T follicular helper cell (primary cell): ENCODE measurements at places on chromosomes 7 and 10.

- DNase-seq = no peak
Measured at GRCh38 chr10:27030060-27030459, 70.2 kb downstream of the ANKRD26 start.

GRCh38 chr10:114474989-114475388 lies 70.7 kb upstream of the AFAP1L2 start:
- DNase-seq = no peak

GRCh38 chr7:46357290-46357689 lies 436.2 kb upstream of the IGFBP3 start:
- no peak for DNase-seq

DNA sequence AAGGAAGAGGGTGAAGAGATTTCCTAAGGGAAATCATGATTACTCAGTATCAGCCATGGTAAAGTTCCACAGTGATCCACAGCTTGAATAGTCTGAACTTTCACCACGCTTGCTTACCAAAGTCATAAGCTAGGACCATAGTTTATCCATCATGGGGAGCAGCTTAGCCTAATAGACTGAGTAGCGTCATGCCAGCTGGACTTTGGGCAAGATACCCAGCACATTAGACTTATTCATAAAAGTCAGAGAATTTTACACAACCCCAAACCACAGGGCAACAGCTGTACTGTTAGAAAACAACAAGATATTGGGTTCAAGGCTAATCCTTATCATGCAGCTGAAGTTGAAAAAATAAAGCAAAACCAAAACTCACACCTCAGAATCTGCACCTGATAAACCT lies 491.0 kb downstream of the XPNPEP1 start:
- DNase-seq = no peak

DNA sequence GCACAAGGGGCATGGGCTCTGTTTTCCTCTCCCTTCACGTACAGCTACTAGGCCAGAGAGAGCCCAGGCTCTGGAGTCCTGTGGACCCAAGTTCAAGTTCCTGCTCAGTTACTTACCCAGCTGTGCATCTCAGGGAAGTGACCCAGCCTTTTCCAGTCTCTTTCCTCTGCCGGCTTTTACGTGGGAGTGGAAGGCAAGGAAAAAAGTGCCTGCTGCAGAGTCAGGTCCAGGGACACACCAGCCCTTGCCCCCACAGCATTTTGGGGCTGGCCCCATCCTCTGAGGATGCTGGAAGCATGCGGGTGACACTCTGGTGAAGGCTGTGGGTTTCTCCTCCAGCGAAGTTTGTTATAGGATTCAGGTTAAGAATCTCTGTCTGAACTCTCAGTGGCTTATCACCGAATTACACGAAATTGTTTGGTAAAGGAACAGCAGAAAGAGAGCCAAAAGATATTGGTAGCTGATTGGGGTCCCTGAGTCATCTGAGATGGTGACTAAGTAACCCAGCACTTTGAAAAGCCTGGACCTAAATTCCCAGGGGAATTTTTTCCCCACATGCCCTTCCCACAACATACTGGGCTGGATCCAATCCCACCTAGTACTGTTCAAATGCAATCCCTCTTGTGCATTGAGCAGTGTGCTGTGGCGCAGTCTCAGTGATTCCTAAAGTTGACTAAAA lies 424.3 kb downstream of the RPS24 start:
- no peak for DNase-seq

DNA sequence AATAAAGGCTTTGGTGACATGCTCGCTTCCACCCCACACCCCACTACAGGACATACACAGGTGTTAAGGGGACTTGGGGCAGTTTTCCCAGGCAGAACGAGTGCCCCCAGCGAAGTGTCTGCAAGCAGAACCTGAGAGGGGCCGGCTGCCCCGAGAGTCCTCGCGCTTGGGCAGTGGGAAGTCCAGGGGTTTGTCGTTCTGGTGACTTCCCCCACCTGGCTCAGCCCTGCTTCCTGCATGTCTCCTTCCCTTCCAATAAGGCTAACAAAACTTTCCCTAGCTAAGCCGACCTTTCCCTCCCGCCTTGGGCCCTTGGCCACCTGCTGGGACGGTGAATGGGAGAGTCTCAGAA lies 916 bp downstream of the VWA2 start:
- no peak for DNase-seq

DNA sequence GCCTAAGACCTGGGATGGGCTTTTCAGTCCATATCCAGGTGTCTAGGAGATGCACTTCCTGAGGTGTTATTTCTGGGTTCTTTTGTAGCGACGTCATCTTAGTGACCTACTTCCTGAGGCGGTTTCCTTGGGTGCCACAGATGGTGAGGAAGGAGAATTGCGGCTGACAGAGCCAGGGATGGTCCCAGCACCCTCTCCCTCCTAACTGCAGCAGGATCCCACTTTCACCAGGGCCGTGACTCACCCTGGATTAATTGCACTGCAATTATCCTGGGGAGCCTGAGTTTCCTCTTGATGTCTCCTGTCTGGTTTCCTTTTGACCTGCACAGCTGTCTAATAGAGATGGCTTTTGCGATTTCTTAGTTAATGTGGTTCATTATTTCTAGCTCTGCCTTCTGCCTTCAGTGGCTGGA lies 271.7 kb downstream of the TCF7L2 start:
- DNase-seq = no peak

GRCh38 chr7:14841869-14842268 lies 60.7 kb downstream of the DGKB start:
- no peak for DNase-seq

- DNase-seq = no peak
Measured at GRCh38 chr10:108567899-108568752, 1355.2 kb downstream of the XPNPEP1 start.

- DNase-seq = no peak
Measured at GRCh38 chr7:13067036-13067435, 379.6 kb downstream of the ARL4A start.

DNA sequence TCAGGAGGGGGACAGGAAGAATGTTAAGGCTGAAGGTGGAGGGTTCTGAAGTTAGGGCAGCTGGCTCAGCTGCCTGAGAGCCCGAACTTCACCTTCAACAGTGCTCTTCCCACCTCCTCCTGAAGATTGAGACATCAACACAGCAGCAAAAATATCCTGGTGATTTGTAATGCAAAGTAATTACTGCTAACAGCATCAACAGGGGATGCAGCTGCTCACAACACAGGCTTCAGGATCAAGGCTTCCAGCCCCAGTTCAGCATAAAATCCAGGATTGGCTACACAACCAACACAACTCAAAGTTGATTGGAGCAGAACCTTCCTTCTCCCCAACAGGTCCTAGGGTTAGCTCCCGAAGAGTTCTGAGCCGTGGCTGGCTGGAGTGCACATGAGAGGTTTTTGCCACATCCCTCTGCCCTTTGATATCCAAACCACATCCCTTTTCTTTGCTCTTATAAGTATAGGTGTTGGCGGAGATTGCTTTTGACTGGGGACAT lies 242.4 kb downstream of the KIAA1217 start:
- no peak for DNase-seq

DNA sequence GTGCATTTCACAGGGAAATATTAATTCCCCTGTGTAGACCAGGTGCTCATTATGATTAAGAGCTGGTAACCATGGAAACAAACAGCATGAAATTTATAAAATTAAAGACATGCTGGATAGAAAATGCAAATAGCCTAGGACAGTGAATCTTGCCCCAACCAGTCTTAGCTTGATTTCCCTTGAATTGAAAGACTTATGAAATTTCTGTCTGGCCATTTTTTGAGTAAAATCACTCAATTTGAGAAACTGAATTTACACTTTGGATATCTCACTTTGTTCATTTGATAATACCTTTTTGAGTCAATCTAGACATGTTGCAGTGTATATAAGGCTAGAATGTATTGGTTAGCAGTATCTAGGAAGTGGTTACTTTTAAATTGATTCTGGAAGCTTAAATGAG lies 4.4 kb upstream of the SMIM30 start:
- DNase-seq = no peak

- no peak for DNase-seq
Measured at GRCh38 chr10:101261702-101262101, 32.4 kb upstream of the LBX1 start.

DNA sequence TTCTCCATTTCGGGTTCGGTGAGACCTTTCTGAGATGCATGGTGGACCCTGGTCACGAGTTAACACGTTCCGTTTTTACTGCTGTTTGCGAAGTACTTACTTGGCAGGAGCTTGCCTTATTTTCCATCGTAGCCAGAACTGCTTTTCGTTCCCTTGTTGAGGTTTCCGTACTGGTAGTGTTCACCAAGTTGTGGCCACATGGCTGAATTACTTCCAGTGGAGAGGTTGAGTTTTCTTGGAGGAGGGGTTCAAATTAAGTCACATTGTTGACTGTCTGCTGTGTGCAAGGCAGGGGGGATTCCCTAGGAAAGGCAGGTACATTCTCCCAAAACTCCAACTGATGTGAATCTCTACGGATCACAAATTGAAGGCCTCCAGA lies 4.0 kb downstream of the MXI1 start:
- no peak for DNase-seq

DNA sequence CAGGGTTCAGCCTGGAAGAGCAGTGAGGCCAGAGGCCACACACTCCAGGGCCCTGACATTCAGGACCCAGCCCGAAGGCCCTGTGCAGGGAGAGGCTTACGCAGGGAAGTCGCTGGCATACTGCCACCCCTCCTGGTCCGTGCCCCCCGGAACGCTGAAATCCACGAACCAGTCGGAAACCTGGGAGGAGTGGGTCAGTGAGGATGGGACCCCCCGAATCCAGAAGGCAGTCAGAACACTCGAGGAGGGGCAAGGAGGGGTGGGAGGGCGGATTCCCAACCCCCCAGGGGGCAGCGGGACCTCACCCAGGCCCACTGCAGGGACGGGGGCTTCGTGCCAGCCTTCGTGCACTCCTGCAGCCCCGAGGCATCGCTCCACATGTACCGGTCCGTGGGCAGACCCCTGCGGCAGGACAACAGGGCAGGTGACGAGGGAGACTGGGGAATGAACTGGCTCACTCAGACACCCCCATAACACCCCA lies 13.5 kb downstream of the BHLHA15 start:
- DNase-seq = no peak

GRCh38 chr7:128899392-128899791 lies 11.1 kb downstream of the KCP start:
- DNase-seq = no peak

GRCh38 chr7:107860981-107861652 lies 29.9 kb upstream of the DLD start:
- DNase-seq = no peak

DNA sequence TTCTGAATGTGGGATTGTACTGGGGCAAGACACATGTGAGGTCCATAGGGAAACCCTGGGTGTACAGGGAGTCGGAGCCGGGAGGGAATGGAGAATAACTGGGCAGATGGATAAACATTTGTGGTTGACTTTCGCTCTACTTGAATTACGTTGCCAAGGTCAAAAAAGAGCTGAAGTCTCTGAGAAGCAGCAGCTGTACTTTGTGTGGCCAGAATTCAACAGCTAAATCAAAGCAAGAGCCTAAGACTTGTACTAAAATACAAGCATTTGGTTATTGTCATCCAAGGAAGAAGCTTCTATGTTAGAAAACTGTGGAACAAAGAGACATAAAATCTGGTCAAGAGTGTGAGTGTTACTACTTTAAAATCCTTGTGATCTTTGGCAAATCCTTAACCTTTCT lies 457.2 kb downstream of the ARL4A start:
- no peak for DNase-seq

GRCh38 chr7:53422291-53422690 lies 386.9 kb downstream of the POM121L12 start:
- no peak for DNase-seq

- no peak for DNase-seq
Measured at GRCh38 chr10:70119623-70120022, 13.0 kb downstream of the AIFM2 start.

- no peak for DNase-seq
Measured at GRCh38 chr10:64396105-64396708, 875.0 kb downstream of the REEP3 start.

- no peak for DNase-seq
Measured at GRCh38 chr10:62482581-62482980, 108.4 kb downstream of the ZNF365 start.

DNA sequence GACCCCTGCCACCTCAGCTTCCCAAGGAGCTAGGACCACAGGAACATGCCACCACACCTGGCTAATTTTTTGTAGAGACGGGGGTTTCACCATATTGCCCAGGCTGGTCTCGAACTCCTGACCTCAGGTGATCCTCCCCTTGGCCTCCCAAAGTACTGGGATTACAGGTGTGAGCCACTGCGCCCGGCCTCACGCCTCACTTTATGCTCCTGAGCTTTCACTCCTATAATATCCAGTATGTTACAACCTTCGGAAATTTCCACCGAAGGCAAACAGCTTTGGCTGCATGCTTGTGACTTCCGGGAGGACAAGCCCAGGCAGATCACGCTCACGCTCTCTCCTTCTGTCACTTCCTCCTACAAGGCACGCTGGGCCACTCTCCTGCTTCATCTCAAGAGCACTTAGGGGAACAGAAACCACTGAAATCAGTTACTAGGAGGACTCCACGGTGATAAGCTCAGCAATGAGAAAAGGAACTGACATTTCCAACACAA lies 4.4 kb upstream of the MAD1L1 start:
- no peak for DNase-seq

- DNase-seq = no peak
Measured at GRCh38 chr10:1465418-1465911, 271.9 kb downstream of the ADARB2 start.

DNA sequence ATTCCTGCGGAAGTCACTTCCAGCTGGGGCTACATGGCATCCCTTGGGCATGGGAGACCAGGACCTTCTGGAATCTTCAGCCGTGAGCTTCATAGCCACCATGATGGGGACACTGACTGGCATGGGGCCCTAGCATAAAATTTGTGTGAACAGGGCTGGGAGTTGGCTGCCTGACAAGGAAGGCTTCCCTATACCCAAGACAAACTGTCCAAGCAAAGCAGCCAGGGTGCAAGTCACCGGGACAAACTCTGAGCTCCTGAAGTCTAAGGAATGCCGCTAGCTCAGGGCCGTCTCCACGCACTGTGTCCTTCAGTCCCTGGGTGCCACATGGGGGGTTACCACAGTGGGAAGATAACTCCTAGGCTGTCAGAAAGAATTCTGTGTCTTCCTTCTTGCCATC lies 627.4 kb downstream of the CALN1 start:
- DNase-seq = no peak

- no peak for DNase-seq
Measured at GRCh38 chr10:82266438-82266837, 391.4 kb downstream of the NRG3 start.

- DNase-seq = no peak
Measured at GRCh38 chr10:88172159-88172558, 308.7 kb downstream of the PTEN start.

DNA sequence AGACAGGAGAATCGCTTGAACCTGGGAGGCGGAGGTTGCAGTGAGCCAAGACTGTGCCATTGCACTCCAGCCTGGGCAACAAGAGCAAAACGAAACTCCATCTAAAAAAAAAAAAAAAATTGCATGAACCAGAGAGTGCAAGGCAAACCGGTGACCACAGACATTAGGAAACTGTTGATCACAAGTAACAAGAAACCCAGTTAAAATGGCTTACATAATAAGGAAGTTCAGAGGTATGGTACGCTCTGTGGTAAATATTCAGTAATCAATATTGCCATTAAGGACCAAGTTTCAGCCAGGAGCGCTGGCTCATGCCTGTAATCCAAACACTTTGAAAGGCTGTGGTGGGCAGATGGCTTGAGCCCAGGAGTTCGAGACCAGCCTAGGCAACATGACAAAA lies 9.2 kb upstream of the NT5C2 start:
- DNase-seq = no peak

- DNase-seq = no peak
Measured at GRCh38 chr10:94403380-94404213, 1.3 kb downstream of the TBC1D12 start.
